NCI-H526 treated with DMSO at 0.1 percent for 48 hours (cell line): ENCODE measurements at places on chromosomes 16 and 17.
A peak's percentile ranks its signal among the peaks of the same experiment; 100 is the strongest.

- DNase-seq, result peak; percentile 36
These were observed 6.0 kb upstream of the CHRNE start for GRCh38 chr17:4908711-4909496.

- no peak for DNase-seq
These were observed 86.8 kb downstream of the WWP2 start for GRCh38 chr16:69848637-69849545.

DNA sequence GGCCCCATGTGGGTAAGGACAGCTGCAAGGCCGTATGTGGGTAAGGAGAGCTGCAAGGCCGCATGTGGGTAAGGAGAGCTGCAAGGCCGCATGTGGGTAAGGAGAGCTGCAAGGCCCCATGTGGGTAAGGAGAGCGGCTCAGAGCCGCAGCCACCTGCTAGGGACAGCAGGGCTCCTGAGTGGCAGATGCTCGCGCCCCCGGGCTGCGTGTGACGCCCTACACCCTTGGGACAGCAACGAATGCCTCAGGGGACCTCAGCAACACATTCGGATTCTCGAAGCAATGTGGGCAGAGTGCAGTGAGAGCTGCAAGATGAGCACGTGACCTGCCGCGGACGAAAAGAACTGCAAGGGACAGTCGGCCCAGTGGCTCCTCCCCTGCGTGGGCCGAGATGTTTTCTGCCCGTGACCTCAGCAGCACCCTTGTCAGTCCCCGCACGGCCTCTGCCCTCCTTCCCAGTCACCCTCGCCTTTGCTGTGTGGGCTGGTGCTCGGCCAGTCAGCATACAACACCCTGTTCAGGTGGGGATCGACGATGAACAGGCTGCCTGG lies 9.6 kb upstream of the SLC38A8 start:
- no peak for DNase-seq

- no peak for DNase-seq
These were observed 6.3 kb downstream of the C17orf50 start for GRCh38 chr17:35766903-35767510.

DNA sequence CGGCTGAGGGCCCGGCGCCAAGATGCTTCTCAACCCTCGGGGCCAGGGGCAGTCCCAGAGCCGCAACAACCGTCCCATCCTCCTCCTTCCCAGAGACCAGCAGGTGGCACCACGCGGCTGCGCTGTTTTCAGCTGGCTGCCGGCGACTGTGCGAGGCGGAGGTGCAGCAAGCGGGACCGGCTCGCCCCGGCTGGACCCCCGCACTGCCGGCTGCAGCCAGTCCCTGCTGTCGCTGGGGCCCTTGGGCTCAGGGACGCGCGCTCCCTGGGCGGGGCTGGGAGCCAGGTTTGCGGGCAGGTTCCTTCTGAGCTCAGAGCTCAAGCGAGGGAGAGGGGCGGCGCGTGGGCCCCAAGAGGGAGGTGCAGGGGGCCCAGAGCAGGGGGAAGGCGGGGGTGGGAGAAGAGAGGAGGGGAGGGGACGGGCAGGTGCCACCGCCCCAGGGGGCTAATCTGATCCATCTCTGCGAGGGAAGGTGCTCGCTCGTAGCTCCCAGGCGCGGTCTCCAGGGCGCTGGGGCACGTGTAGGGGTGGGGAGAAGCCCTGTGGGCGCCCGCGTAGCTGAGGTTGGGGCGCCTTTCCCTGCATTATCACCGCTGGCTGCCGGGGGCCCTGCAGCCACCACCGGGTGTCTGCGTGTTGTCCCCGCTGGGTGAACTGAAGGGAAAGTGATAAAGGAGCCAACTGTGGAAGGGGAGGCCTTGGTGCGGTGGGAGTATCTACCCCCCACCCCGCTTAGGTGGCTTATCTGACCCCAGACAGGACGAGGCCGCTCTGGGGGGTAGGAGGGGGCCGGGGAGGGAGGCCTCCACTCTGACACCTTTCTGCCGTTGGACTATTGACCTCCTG lies 24.2 kb downstream of the STAT5A start:
- DNase-seq, result peak; percentile 79

DNA sequence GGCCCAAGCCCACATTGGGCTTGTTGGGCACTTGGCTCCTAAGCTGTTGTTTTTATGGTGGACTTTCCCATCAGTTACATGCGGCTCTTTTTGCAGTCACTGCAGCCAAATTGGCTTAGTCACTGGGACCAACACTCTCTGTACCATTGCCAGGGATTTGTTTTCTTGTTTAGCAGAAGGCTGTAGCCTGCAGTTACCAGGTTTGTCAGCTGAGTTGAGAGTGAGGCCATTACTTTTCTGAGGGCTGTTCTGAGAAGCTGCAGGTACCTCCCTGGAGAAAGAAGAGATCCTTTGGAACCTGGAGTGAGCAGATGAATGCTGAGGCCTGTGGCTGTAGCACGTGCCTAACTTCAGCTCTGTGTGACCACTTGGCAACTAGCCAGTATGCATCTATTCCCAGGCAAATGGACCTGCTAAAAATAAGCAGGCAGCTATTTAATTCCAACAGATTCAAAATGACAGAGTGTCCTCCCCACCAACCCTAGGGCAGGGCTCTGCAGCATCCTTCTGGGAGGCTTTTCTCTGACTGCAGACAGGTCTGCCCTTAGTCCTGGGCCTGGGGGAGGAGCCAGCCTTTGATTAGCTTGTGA lies 12.9 kb downstream of the AKAP1 start:
- no peak for DNase-seq

DNA sequence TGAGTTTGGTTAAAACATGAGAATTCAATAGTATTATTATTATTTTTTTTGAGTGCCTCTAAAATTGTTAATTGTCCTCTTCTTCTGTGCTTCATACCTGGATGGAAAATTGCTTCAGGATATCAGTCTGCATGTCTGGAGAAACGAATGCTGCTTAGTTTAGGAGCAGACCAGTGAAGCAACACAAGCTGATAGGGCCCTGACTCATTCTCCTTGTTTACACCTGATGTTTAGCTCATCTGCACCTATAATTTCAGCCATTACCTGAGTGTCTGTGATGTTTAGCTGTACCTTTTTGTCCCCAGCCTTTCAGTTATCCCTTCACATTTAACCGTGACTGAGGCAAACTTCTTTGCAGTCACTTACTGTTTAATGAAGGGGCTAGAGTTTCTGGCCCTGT lies 14.8 kb downstream of the SNTB2 start:
- no peak for DNase-seq

DNA sequence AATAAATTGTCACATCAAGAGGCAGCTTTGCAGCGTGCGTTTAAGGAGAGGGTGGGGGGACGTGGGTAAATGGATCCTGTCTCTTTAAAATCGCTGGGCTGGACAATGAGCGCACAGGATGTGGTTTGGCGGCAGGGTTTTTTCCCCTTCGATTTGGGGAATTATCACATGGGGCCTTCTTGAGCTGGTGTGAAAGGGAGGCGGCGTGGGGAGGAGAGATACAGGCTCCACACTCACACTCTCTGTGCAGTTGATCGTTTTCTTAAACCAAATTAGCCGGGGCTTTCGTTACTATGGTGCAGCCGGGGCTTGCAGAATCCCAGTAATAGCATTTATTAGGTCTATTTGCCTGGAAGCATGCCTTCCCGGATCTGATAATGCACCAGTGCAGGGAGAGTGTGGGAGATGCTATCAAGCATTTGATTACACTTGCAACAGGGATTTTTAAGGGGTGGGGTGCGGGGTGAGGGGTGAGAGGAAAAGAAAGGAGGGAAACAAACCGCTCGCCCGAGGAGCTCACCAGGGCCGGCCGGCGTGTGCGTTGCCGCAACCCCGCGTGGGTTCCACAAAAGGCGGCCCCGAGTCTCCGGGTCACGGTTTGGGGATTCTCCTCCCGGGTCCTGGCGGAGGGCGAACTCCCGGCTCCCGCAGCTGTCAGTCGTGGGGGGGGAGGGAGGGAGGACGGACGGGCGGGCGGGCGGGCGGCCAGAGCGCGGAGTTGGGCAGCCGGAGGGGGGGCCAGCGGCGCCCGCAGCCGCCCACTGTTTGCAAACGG lies 58.8 kb upstream of the GSE1 start:
- peak; percentile 36 for DNase-seq
